ENCODE measurements at places on chromosomes 13 and 19.

GRCh38 chr19:50626011-50626410 lies 13.7 kb downstream of the SYT3 start:
- no peak for DNase-seq

DNA sequence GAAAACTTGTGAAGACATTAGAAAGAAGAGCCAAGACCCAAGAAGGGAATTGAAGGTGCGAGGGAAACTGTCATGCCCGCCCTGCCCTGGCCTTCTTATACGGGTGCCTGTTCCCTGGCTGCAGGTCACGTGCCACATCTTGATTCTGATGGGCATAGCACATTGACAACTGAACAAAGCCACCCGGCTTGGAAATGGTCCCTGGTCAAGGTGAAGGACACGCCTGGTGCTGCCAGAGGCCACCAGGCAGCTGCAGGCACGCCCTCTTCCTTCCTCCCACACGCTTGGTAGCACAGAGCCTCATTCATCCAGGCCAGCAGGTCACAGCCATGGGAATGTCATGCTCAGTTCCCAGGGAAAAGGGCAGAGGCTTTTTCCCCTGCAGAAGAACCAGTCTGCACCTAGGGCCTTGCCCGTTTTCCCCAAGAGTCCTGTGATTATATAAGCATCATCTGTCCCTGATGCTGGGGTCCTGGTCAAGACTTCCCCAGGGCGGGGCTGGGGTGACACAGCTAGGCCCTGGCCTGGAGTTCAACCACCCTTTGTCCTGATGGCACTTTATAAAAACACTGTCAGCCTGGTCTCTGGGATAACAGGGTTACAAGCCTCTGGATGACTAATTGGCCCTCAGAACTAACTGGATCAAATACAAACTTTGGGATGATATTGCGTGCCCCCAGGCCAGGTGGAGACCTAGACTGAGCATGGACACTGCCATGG lies 56.0 kb downstream of the CDADC1 start:
- no peak for DNase-seq

GRCh38 chr19:35330475-35330874 lies 1.5 kb downstream of the CD22 start:
- DNase-seq: no peak

GRCh38 chr13:79490824-79491223 lies 9.9 kb downstream of the NDFIP2 start:
- DNase-seq: no peak

- no peak for DNase-seq
Observed at GRCh38 chr13:49452725-49453457, 8.8 kb downstream of the SETDB2 start.

DNA sequence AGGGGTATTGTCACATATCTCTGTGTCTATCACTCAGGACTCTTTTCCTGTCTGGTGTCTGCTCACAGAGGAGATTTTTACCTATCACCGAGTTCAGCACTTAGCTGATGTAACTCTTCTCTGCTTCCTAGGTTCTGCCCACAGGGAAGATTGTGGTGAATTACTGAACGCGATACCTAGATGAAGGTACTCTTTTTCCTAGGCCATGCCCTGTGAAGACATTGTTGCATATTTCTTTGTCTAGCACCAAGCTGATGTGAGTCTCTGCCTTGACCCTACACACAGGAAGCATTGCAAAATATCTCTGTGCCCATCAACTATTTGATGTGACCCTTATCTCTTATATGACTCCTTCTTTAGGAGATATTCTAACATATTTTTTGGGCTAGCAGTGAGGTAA lies 72.1 kb upstream of the ZNF43 start:
- no peak for DNase-seq

DNA sequence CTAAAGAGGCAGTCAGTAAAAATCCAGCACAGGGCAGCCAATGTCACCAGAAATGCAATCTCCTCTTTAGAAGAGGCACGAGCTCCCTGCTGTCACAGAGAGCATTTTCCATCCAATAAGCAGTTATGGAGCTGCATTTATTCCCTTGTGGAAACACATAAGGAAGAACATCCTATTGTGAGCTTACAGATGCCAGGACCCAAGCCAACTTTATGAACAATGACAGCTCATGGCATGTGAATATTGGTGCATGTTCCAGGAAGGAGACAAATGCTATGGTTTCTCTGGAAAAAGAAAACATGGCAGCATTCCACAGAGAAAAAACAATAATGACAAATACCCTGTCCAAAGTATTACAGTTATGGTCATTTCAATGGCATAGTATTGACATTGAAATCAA lies 955.6 kb downstream of the UQCRFS1 start:
- DNase-seq: no peak

GRCh38 chr19:32876236-32876918 lies 6.8 kb upstream of the SLC7A9 start:
- DNase-seq: no peak

DNA sequence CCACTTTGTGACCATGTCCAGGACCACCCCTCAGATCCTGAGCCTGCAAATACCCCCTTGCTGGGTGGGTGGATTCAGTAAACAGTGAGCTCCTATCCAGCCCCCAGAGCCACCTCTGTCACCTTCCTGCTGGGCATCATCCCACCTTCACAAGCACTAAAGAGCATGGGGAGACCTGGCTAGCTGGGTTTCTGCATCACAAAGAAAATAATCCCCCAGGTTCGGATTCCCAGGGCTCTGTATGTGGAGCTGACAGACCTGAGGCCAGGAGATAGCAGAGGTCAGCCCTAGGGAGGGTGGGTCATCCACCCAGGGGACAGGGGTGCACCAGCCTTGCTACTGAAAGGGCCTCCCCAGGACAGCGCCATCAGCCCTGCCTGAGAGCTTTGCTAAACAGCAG lies 7.7 kb upstream of the CEACAM7 start:
- no peak for DNase-seq

GRCh38 chr19:8835877-8836276 lies 3.7 kb downstream of the MBD3L1 start:
- no peak for DNase-seq

DNA sequence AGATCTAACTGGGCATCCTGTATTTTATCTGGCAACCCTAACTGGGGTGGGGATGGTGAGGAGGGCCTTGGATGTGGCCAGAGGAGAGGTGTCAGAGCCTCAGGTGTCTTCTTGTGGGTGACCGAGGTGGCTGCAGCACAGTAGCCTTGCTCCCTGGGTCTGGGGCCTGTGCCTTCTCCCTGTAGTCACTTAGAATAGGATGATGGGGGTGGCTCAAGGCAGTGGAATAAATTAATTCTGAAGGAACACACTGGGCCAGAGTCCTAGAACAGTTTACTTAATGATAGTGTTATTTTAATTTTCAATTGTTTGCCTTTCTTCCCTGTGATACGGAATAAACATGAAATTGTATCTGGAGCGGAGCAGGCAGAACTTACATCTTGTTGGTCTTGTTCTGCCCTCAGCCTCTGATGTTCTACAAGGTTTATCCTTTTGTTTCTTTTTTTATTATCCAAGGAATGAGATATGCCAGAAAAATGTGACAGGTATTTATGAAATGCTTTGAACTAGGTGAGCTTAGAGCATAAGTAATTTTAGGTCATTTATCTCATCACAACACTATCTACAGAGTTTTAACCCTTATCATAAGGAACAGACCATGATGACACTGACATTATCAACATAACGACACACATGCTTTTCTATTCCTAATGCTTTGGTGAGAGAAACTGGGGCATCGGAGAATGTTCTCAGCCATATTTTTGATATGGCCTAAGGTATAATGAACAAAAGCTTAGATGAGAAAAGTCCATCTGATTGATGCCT lies 51.4 kb downstream of the LRCH1 start:
- no peak for DNase-seq

DNA sequence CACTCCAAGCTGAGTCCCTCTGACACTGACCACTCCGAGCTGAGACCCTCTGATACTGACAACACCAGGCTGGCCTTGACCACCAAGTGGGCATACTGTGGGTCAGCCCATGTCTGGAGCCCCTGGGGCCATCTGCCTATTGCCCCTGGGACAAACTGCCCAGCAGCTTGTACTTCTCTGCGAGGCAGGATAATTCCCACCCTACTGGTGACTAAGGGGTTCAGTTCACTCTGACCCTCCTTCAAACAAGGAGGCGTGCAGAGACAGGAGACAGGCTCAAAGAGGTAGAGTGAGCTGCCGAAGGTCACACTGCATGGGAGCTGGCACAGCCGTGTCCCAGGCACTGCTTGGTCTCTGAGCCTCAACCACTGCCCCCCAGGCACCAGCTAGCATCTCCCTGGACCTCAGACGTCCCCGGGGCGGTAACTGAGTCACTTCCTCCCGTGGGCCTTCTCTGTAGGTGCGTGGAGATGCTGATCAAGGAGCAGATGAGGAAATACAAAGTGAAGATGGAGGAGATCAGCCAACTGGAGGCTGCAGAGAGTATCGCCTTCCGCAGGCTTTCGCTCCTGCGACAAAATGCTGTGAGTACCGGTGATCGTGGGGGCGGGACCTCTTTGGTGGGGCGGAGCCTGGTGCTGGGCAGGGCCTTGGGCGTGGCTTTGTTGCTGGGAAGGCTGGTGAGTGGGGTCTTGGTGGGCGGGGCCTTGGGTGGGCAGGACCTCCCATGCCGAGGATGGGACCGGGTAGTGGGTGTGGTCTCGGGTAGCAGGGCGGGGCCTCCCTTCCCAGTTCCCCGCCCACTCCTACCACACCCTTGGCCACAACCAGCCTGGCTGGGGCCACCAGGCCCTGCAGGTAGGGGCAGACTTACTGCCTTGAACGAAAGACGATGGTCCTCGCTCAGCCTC lies 5.8 kb upstream of the USE1 start:
- DNase-seq: peak; percentile 35

GRCh38 chr19:39001041-39001440 lies 25.5 kb upstream of the FBXO17 start:
- DNase-seq: no peak

GRCh38 chr13:43799191-43799590 lies 12.4 kb upstream of the ENOX1 start:
- no peak for DNase-seq

- DNase-seq: no peak
Observed at GRCh38 chr13:49481788-49482187, 14.0 kb upstream of the PHF11 start.

DNA sequence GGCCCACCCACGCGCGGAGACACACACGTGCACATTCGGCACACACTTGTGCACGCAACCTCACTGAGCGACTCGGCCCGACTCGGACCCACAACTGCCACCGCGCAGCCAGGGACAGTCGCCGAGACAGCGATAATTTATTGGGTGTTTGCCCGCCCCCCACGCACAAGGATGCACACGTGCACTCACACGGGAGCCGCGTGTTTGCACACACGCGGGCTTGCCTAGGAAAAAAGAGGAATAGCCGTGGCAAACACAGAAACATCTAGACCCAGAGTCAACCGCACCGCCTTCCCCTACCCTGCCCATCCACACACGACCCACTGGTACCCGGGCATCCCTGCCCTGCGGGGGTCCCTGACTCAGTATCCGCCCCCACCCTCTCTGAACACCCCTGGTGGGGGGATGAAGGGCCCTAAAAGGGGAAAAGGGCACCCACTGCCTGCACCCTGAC lies 1.1 kb upstream of the SSBP4 start:
- DNase-seq: peak; percentile 33

DNA sequence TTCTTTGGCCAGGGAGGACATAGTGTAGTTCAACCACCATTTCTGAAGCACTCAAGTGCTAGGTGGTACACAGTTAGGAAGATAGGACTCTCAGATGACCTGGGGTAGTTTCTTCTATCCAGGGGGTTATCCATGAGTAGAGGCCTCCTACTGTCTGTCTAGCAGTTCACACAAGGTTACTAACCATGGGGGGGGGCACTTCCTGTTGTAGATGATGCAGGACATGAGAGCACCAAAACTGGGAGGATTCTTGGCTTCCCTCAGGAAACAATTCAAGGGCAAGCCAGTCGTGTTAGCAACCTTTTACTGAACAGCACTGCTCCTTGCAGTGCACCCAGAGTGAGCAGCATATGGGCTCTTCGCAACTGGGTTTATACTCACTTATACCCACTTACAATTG lies 8.9 kb upstream of the TPP2 start:
- DNase-seq: no peak

- DNase-seq: no peak
Observed at GRCh38 chr19:4980838-4981680, 12.1 kb downstream of the KDM4B start.

DNA sequence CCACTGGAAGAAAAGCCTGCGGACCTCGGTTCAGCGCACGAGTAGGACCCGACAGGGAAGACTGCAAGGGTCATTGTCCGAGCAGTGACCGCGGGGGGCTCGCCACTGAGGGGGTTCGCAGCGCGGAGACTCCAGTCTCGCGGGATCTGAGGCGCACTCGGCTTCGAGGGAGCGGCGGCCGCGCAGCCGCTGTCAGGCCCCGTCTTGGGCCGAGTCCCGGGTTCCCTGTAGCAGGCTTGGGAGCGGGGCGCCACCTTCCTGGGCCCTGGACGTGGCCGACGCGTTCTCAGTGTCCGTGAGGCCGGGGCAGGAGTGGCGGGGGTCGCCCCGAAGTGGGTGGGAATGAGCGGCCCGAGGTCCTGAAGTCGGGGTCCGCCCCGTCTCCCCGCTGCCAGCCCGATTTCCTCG lies 474 bp upstream of the FAM174C start:
- DNase-seq: no peak

GRCh38 chr13:64332048-64332447 lies 2898.1 kb downstream of the PCDH9 start:
- no peak for DNase-seq

- DNase-seq: no peak
Observed at GRCh38 chr13:30607908-30608307, 9.8 kb upstream of the USPL1 start.

DNA sequence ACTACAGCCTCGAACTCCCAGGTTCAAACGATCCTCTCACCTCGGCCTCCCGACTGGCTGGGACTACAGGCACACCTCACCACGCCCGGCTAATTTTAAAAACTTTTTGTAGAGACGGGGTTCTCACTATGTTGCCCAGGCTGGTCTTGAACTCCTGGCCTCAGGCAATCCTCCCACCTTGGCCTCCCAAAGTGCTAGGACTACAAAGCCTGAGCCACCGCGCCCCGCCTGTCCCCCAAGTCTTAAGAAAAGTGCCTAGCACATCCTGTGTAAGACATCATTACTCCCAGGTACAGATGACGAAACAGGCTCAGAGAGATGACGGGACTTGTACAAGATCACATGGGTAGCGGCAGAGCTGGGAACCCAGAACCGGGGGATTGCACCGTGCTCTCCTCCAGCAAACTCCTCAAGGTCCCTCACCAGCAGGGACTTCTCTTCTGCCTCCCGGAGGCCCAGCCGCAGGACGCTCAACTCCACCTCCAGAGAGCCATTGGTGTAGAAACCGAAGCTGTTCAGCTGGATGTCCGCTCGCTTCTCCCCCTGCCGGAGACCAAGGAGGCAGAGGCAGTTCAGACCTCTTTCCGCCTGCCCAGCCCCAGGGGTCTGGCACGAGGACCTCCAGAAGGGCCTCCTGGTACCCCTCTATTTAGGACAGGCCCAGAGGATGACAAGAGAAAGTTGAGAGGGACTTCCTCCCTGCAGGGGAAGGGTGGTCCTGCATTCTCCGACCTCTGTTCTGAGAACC lies 1.0 kb downstream of the GPR108 start:
- DNase-seq: peak; percentile 91

All from inflammatory macrophage treated with lipopolysaccharide for 4 hours (primary cell).